ENCODE measurements at places on chromosomes 5 and 9.

- DNase-seq: no peak
Observed at GRCh38 chr9:131395157-131396098, 1.5 kb downstream of the PRRC2B start.

DNA sequence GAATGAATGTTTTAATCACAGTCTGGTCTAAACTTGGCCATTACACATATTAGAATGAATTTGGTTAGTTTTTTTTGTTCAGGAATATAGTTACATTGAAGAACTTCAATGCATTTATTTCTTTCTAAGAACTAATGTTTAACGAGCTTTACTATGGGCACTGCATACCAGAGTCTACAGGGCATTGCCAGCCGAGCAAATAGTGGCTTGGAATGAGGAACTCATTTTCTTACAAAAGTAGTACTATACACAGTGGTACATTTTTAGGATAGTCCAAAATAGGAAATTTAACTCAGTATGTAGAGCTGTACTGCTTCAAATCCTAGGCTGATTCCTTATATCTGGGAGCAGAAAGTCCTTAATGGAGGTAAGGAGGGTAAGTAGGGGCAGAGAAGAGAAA is 155.4 kb downstream of the CARTPT start:
- DNase-seq: no peak

GRCh38 chr9:6894135-6894534 is 136.4 kb downstream of the KDM4C start:
- no peak for DNase-seq

DNA sequence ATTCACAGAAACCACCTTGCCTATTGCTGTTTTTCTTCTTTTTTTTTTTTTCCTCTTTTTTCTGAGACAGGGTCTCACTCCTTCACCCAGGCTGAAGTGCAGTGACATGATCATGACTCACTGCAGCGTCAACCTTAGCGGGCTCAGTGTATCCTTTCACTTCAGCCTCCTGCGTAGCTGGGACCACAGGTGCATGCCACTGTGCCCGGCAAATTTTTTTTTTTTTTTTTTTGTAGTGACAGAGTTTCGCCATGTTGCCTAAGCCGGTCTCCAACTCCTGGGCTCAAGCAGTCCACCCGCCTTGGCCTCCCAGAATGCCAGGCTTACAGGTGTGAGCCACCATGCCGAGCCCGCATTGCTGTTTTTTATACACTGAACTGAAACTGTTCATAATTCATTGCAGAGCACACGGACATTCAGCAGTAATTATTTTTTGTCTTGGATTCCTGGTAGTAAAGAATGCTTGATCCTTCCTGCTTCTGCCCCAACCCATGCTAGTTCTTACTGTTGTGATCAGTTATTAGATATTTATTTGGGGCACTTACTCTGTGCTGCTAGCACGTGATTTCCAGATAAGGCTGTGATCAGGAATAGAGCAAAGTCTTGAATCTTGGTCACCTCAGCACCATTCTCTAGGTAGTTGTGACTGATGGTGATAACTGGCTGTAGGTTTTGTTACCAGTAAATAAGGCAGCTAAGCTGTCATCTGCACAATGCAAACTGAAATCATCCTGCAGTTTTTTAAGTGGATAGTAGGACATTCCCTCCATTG is 14.0 kb downstream of the MAP3K1 start:
- DNase-seq: no peak

- DNase-seq: no peak
Observed at GRCh38 chr9:81620002-81620390, 69.4 kb downstream of the TLE1 start.

- no peak for DNase-seq
Observed at GRCh38 chr5:142106061-142106460, 2.5 kb upstream of the NDFIP1 start.

- DNase-seq: no peak
Observed at GRCh38 chr5:135376961-135377624, 21.9 kb downstream of the MACROH2A1 start.

GRCh38 chr9:74095925-74096324 is 401.2 kb upstream of the RORB start:
- no peak for DNase-seq

GRCh38 chr5:66222455-66222854 is 78.4 kb downstream of the SREK1 start:
- no peak for DNase-seq

DNA sequence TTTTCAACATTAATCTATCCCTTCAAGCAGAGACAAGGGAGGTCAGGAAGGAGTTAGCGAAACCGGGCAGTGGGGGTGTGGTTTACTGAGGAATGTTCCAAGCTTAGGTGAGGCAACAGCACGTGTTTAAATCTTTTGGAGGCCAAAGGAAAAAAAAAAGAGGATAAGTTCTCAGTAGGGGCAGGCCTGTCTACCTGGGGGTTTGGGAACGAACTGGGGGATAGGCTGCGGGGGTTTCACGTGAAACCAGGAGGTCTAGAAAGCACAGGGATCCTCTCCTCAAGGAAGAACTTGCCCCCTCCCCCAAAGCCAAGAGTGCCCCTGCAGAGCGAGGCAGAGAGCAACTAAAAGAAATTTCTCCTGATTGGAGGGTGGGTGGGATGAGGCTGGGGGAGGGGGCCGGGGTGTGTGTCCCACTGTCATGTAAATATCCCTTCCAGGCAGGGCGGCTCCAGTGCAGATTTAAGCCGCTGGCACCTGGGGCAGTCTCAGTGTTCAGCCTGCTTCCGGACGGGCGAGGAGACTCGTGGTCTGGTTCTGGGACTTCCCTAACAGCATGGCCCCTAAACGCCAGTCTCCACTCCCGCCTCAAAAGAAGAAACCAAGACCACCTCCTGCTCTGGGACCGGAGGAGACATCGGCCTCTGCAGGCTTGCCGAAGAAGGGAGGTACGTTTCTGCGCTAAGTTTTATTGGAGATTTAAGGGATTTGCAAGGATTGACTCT is 5.5 kb upstream of the SET start:
- peak; percentile 13 for DNase-seq

DNA sequence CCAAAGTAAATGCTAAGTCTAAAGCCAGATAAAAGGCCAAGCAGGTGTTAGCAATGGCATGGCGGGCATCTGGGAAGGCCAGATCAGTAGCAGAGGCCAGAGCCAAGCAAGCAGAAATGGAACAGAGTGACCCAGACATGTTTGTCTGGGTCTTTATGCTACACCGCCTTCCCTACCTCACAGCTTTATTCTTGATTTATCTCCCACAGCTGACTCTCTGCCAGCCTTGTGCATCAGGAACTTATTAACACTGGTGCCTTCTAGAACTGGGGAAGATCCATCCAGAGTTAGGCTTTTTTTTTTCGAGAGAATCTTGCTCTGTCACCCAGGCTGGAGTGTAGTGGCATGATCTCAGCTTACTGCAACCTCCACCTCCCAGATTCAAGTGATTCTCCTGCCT is 112.5 kb upstream of the SLC44A1 start:
- DNase-seq: no peak

- DNase-seq: no peak
Observed at GRCh38 chr5:50564558-50564957, 101.9 kb upstream of the PARP8 start.

GRCh38 chr9:23784962-23785361 is 41.1 kb downstream of the ELAVL2 start:
- DNase-seq: no peak

GRCh38 chr5:168601972-168602371 is 22.8 kb upstream of the PANK3 start:
- DNase-seq: no peak

GRCh38 chr5:33807771-33808170 is 84.0 kb downstream of the ADAMTS12 start:
- no peak for DNase-seq

- DNase-seq: no peak
Observed at GRCh38 chr9:134833294-134833880, 47.2 kb upstream of the FCN2 start.

GRCh38 chr5:144017119-144017518 is 153.3 kb downstream of the YIPF5 start:
- no peak for DNase-seq

DNA sequence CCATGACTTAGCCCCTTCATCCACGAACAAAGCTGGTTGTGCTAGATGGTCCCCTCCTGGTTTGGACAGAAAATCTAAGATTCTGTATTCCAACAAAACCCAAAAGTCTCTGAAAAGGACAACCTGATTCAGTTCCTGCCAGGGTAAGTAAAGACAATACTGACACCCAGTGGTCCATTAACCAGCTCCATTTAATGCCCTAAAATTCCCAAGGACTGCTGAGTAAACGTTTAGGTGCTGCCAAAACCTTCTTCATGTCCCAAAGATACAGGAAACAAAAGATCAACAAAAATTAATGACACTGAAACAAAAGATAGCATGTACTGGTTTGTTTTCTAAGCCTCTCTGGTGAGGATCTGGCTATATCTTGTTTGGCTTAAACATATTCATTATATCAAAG is 25.3 kb upstream of the PPP1R2B start:
- no peak for DNase-seq

- no peak for DNase-seq
Observed at GRCh38 chr9:26292943-26293342, 599.7 kb downstream of the CAAP1 start.

GRCh38 chr9:131847665-131848354 is 107.9 kb upstream of the RAPGEF1 start:
- no peak for DNase-seq

GRCh38 chr9:4116071-4116581 is 183.7 kb downstream of the GLIS3 start:
- no peak for DNase-seq

- no peak for DNase-seq
Observed at GRCh38 chr9:114604989-114605388, 6.1 kb upstream of the TMEM268 start.

DNA sequence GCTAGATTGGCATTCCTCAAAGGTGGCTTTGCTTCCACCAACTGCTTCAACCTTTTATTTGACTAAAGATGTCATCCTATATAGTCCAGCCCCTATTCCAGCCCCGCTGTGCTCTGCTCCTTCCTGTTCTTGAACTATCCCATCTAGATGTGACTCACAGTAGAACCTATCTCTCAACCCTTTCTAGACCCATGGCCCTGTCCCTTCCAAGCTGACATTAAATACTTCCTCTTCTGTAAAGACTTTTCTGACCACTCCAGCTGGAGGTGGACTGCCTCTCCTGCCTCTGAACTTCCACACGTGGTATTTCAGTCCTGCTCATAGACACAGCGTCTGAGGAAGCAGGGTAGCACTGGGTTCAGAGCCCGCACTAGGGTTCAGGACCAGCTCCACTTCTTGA is 32.4 kb downstream of the OSTF1 start:
- no peak for DNase-seq

- DNase-seq: peak; percentile 66
Observed at GRCh38 chr5:157511651-157512644, 51.9 kb downstream of the NIPAL4 start.

DNA sequence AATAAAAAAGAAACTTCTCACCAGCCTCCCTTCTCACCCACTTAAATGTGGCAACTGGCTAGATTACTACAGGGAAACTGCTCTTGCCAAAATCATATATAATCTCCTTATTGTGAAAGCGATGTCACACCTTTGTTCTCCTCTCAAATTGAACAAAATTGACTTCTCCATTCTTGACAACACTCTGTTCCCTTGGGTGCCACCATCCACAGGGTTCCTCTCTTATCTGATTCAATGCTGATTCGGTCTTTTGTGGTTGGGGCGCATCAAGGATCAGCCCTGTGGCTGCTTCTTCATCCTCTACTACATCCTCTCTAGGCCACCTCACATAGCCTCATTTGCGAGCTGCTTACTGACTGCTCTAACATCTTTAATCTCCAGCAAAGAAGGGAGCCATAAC is 86.1 kb downstream of the EDIL3 start:
- DNase-seq: no peak

- no peak for DNase-seq
Observed at GRCh38 chr5:344668-345067, 23.2 kb downstream of the AHRR start.

DNA sequence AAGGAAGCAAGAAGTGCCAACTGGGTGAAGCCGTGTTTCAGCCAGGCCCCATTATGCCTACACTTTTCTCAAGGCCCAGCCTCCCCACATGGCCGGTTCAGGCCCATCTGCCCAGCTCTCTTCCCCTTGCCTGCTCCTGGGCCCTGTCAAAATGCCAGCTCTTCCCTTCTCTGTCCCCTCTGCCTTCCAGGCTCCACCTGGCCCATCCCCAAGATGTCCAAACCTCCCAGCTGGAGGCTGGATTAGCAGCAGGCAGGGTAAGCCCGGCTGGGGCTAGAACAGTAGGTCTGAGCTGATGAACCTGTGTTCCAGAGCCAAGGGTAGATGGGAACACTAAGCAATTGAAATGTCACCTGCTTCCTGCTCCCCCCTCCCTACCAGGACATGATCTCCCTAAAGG is 64.1 kb upstream of the HSPA9 start:
- DNase-seq: no peak

DNA sequence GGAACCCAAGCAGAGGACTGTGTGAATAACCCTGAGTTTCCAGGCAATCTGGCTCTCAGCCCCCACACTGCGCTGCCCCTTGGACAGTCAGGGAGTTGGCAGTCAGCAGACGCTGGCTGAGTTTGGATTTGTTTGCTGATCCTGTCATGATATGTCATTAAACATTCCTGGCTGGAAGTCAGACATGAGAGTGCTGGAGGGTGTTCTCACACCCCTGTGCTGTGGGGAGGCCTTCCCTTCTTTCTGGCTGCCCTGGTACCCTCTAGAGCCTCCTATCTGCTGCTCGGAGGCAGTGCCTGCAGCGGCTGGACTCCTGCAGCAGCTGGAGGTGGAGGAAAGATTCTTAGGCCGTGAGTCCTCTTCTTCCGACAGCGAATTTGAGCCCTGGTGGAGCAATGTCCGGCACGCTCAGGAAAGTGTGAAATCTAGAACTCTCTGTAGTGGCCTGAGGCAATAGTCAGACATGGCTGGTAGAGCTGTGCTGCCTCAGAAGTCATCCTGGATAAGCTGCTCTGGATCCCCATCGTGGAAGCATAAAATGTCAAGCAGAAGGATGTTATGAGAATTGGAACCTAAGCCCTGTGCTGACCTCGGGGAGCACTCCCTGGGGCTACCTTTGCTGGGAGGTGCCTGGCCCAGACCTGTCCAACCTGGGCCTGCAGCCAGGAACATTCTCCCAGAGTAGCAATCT is 72.0 kb downstream of the PDE8B start:
- no peak for DNase-seq

DNA sequence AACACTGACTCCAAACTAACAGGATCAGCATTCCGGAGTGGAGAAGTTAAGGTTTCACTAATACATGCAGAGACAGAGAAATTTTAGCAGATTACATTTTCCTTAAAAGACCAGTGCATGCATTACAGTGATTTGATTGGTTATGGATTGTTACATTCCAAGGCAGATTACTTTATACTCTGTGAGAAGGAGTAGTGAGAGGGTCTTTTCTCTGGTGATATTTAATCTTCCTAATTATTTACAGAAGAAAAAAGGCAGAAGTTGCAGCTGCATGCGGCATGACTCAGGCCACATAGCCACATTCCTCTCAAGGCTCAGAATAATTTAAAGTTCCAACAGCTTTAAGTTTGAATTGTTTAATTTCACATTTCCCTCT is 53.0 kb upstream of the PDZD2 start:
- DNase-seq: no peak

GRCh38 chr9:85577353-85577952 is 164.3 kb downstream of the AGTPBP1 start:
- no peak for DNase-seq

GRCh38 chr5:133467826-133468463 is 144.4 kb downstream of the FSTL4 start:
- DNase-seq: no peak

DNA sequence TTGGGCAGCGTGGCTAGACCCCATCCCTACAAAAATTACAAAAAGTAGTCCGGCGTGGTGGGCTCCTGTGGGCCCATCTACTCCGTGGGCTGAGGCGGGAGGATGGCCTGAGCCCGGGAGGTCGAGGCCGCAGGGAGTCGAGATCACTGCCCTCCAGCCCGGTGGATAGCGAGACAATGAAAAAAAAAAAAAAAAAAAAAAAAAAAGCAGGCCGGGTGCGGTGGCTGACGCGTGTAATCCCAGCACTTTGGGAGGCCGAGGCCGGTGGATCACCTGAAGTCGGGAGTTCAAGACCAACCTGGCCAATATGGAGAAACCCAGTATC is 110.5 kb upstream of the LPCAT1 start:
- DNase-seq: no peak

All from nucleus accumbens (tissue), 56 donors.